Stromal cell of bone marrow (primary cell): ENCODE measurements at places on chromosomes 13 and 19.

GRCh38 chr13:107295416-107296140 is 727.6 kb upstream of the ARGLU1 start:
- DNase-seq, result no peak

DNA sequence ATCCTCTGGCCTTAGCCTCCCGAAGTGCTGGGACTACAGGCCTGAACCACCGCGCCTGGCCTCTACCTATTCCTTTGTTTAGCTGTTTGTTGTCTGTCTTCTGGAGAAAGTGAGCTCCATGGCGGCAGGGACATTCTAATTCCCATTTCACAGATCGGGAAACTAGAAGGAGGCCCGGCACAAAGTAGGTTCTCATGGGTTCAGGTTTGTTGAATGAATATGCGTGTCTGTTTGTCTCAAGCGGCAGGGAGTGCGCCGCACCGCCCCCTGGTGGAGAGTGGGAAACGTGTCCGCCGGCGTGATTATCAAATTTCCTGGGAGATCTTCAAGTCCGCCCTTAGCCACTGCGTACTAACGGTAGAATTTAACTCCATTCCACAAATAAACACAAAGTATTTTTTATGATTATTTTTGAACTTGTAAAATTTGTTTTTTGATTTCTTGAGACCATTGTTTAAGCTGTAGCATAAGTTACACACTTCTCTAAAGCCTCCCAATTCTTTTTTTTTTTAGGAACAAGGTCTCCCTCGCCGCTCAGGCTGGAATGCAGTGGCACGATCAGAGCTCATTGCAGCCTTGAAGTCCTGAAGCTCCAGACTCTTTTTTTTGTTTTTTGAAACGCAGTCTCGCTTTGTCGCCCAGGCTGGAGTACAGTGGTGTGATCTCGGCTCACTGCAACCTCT is 8.9 kb upstream of the CCDC9 start:
- DNase-seq, result no peak

GRCh38 chr13:59801107-59801880 is 362.4 kb downstream of the DIAPH3 start:
- no peak for DNase-seq

- DNase-seq, result no peak
Observed at GRCh38 chr19:5690955-5691821, 1.1 kb downstream of the RPL36 start.

- DNase-seq, result peak; percentile 2
Observed at GRCh38 chr13:68257111-68257842, 1027.1 kb upstream of the PCDH9 start.

GRCh38 chr19:58330458-58330857 is 3.7 kb downstream of the ZSCAN22 start:
- peak; percentile 85 for DNase-seq

GRCh38 chr13:69999875-70000274 is 107.8 kb upstream of the ATXN8OS start:
- DNase-seq, result no peak

GRCh38 chr19:32497391-32497790 is 83.6 kb upstream of the PDCD5 start:
- DNase-seq, result no peak

DNA sequence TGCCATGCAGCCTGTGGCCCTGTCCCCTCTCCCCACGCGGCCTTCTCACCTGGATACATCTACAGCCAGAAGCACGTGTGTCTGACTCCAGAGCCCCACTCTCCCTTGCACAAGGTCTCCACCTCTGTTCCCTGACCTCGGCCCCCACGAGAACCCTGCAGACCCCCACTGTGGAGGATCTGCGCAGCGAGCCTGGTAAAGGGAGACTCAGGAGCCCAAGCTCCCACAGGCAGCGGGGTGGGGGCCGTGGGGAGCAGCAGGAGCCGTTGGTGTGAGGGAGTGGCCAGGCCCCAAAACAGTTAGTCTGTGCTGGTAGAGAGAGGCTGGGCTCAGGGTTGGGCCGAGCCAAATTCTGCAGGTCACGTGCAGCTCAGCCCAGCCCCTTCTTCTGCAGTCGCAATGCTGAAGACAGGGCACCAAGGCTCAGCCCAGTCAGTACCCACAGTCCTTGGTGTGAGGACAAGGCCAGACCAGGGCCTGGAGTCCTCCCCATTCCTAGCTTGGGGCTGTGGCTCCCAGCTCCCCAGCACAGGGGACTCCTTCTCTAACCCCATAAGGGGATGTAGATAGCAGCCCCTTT is 28.7 kb upstream of the SLC7A10 start:
- DNase-seq, result no peak

DNA sequence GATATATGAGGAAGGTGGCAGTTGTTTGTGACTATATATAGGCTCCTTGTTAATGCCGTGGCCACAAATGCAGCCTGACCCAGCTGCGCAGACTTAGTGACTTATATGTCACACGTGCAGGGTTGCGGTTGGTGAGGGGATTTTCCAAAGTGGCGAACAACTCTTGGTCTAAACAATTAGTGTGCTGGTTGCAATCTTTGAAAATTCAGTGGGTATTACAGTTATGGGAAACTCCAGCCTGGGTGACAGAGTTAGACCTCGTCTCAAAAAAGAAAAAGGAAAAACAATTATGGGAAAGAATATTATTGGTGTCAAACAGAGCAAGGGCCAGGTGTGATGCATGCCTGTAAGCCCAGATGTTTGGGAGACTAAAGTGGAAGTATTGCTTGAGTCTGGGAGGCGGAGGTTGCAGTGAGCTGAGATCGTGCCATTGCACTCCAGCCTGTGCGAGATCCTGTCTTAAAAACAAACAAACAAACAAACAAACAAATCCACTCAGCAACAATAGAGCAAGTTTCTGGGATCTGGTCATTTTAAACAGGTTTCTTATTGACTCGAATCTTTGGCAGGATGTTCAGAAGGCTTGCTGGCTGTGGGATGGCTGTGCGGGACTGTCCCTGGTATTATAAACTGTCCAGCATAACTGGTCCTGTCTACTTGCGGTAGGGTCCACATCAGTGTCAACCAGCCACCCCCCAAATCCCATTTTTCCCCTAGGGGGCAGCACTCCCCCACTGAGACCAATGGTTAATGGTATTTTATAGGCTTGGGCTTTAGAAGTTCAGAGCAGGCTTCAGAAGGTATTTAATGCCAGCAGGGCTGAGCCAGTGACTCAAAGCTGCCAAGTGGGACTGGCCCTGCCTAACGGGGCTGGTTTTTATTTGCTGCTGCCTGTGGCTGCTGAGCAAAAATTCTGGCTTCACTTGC is 15.4 kb downstream of the RELB start:
- DNase-seq, result peak; percentile 73

DNA sequence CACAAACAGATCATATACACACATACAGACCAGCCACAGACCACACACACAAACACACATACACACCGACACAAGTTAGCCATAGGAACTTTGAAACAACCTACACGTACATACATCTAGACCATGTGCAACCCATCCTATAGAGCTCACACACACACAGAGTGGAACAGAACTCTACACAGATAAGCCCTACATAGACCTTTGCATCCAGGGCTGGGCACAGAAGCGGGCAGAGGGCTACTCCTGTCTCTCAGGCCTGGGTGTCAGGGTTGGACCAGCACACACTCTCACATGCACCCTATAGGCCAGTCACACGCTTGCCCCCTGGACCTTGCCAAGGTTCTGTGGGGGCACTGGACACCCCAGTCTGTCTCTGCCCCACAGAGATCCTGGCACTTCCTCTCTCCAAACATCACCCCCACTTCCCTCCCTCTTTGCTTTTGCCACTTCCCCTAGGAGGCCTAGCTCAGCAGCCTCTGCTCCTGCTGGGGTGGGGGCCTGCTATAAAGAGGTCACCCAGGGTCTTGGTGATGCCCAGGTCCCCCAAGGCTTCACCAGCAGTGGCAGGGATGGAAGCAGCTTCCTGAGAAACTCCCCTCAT is 5.8 kb upstream of the JUNB start:
- no peak for DNase-seq

DNA sequence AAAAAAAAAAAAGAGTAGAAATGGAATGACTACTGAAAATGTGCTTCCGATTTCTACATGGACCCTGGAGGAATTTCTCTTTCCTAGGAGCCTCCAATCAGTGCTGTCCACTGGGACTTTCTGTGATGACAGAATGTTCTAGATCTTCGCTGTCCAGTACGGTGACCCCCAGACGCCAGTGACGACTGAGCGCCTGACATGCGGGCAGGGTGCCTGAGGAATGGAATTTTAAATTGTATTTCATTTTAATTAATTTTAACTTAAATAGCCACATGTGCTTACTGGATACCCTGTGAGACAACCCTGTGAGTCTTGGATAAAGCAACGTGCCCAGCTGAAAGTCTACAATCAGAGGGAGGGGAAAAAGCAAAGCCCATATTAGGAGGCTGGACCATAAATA is 4.1 kb upstream of the TLE6 start:
- DNase-seq, result no peak

DNA sequence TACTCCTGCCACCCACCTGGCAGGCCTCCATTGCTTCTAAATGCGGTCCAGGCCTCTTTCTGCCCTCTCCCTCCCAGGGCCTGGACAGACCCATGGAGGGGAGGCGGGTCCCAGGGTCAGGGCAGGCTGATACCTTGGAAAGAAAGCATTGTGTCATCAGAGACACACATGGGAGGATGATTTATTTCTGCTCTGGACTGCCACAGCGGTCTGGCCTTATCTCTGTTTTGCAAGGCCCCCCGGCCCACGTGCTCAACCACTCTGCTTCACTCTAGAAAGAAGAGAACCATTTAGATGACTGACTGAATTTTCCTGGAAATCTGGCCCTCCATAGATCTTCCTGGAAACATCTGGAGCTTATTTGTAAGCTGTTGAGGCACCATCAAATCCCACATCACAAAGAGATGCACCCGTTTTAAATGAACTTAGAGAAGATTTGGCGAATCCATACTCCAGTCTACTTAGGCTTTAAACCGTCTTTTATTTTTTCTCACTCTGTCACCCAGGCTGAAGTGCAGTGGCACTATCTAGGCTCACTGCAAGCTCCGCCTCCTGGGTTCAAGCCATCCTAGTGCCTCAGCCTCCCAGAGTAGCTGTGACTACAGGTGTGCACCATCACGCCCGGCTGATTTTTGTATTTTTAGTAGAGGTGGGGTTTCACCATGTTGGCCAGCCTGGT is 48.3 kb upstream of the URI1 start:
- DNase-seq, result no peak

DNA sequence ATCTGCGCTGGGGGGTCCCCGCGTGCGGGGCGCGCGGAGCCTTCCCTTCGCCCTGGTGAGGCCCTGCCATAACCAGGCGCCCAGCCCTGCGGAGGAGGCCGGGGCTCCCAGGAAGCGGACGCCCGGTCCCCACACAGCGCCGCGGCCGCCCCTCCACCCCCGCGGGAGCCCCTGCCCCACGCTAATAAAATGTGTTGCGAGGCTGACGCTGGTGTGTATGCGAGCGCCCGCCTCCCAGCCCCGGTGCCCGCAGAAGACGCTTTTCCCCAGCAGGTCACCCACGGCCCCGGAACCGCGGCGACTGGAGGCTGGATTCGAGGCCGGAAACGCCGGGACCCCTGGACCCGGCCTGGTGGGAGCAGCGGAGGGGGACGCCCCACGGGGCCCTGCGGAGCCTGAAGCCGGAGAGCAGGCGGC is 12.1 kb upstream of the CDC34 start:
- no peak for DNase-seq

GRCh38 chr13:110377826-110378201 is 70.7 kb downstream of the COL4A2 start:
- no peak for DNase-seq

GRCh38 chr19:37251308-37252229 is 33.6 kb downstream of the ZNF383 start:
- DNase-seq, result peak; percentile 98

GRCh38 chr19:51001515-51001914 is at the start of gene KLK8:
Gene KLK8, minus strand, starts transcription at chr19:51001604. Its CDS starts 437 bp downstream, at chr19:51001167.
- no peak for DNase-seq

DNA sequence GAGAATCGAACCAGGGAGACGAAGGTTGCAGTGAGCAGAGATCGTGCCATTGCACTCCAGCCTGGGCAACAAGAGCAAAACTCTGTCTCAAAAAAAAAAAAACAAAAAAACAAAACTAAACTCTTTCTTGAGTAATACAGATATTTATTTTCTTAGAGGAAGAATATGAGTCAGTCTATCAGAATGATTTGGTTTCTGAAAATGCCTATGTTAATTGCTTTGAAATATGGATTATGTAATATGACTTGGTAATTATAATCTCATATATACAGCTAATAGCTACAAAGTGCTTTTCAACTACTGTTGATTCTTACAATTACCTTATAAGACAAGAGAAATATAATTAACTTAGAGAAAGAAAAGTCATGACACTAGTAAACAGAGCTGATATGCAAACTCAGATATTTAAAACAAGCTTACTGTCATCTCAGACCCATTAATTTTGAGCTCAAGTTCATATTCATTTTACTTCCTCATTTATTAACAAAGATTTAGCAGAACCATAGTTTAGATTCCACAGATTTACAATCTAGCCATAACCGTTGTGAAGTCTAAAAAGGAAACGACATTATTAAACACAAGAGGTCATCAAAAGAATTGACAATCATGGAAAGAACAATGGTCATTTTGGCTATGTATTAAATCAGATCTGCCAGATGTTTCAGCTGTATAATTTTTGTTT is 88.0 kb downstream of the TBC1D4 start:
- no peak for DNase-seq

DNA sequence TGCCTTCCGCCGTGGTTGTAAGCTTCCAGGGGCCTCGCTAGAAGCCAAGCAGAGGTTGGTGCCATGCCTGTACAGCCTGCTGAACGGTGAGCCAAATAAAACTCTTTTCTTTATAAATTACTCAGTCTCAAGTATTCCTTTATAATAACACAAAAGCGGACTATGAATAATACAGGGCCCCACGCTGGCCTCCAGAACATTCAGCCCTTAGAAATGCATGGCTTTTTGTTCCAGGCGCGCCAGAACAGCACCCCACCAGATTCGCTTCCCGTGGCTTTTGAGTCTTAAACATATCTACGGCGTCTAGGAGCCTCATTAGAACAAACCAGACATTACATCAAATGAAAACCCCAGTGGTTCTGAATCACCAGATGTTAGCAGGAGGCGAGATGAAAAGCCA is 75.1 kb downstream of the SLC15A1 start:
- DNase-seq, result peak; percentile 27

GRCh38 chr19:33293255-33294057 is 8.9 kb downstream of the CEBPA start:
- DNase-seq, result peak; percentile 78

GRCh38 chr13:99476648-99477047 is 24.6 kb upstream of the TM9SF2 start:
- DNase-seq, result no peak

GRCh38 chr13:29125934-29126424 is 305.8 kb downstream of the MTUS2 start:
- DNase-seq, result no peak
